Activated CD4-positive, alpha-beta T cell treated with anti-CD3 and anti-CD28 coated beads for 36 hours (primary cell): ENCODE measurements at places on chromosomes 3 and 15. TPM values are rescaled to one million over a fixed set of nuclear protein-coding genes. Genes with fewer than 3 reads are reported as not detected.

- no peak for DNase-seq
Observed at GRCh38 chr3:50140990-50141389, 14.1 kb upstream of the SEMA3F start.

- DNase-seq: no peak
Observed at GRCh38 chr15:47548231-47548630, 169.1 kb upstream of the SEMA6D start.

- DNase-seq: peak; percentile 78
Observed at GRCh38 chr15:74400915-74401757, 32.6 kb downstream of the SEMA7A start.

- no peak for DNase-seq
Observed at GRCh38 chr15:34102175-34102925, 467 bp downstream of the PGBD4 start.

DNA sequence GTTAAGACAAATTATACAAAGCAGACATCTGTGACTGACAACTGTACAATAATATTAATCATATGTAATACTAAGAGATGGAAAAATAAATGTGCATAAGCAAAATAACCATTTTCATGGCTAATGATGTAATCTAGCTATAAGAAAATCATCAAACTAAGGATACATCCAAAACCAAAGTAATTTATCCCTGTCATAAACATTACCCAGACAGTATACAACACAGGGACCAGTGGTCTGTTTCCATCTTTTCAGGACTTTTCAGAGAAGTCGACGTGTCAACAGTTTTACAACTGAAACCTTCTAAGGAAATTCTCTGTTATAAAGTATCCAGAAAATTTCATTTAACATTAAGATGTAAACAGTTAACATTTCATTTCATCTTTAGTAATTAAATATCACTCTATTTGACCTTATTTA is 11.0 kb downstream of the THBS1 start:
- no peak for DNase-seq

DNA sequence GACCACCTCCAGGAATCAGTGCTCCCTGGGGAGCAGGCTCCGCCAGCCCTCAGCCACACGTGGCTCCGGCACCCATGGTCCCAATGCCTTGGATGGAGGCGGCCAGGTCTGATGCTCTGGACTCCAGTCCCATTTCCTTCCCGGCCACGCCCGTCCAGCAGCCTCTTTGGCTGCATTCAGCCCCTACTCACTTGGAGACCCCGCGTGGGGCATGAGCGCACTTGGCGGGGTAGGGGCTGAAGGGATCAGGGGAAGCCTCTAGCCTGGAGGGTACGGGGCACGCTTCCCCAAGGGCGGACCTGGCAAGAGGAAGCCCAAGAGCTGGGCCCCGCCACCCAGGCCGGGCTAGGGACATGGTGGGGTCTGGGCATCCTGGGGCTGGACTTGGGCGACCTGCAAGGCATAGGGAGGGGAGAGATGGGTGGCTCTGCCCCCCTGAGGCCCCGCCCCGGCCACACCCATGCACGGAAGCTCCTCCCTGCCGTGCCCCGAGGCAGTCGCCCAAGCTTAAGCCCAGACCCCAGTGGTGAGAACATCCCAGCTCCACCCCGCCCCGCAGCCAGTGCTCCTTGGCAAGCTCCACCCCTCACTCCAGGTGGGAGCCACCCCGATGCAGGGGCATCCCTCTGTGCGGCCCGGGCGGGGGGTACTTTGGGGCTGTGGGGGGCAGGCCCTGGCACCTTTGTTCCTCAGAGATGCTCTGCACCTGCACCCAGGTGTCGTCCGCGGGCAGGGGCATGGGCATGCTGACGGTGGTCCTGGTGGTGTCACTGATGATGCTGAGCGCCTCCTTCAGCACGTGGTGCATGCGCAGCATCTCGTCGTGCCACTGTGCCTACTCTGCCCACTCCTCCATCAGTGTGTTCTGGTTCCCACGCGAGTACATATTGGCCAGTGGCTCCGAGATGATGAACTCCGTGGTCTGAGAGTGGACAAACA is 163.5 kb downstream of the GOLGA6L4 start:
- DNase-seq: no peak

DNA sequence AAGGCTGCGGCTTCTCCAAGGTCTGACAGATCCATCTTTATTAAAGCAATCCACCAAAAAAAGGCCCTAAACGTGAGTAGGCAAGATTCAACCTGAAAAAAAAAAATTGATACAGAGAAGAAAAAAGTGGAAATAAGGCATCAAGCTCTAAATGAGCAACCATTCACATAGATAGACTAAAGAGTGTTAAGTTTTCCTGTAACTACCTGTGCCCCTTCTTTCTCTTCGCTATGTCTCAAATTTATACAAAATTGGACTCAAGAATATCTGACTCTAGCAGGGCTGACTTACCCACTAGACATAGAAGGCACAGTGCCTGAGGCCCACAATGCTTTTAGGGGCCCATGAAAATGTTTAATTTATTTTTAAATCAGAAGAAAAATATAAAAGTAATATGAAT is at the start of gene MYH15:
TSS of gene MYH15 (minus strand) at position 101 of the 400 bp plus-strand sequence. CDS start at position 35, 66 bp downstream.
- no peak for DNase-seq

- DNase-seq: no peak
Observed at GRCh38 chr3:38360345-38360744, 13.8 kb downstream of the XYLB start.

GRCh38 chr15:45714590-45715488 is 80.0 kb downstream of the SQOR start:
- peak; percentile 75 for DNase-seq

DNA sequence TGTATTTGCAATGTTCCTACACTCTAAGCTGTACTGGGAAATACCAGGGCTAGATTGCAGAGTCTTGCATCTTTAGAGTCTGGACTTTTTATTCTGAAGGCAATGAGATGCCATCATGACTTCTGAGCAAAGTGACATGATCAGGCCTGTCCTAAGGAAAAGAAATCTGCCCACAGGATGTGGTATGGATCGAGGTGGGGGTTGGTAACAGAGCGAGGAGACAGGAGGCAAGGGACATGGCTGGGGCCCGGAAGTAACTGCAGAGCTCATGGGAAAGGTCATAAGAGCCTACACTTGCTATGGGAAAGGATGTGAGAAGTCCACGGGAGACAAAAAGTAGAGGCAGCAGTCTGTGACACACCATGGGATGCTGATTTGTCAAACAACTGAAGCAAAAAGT is 121.5 kb downstream of the OXNAD1 start:
- DNase-seq: no peak

DNA sequence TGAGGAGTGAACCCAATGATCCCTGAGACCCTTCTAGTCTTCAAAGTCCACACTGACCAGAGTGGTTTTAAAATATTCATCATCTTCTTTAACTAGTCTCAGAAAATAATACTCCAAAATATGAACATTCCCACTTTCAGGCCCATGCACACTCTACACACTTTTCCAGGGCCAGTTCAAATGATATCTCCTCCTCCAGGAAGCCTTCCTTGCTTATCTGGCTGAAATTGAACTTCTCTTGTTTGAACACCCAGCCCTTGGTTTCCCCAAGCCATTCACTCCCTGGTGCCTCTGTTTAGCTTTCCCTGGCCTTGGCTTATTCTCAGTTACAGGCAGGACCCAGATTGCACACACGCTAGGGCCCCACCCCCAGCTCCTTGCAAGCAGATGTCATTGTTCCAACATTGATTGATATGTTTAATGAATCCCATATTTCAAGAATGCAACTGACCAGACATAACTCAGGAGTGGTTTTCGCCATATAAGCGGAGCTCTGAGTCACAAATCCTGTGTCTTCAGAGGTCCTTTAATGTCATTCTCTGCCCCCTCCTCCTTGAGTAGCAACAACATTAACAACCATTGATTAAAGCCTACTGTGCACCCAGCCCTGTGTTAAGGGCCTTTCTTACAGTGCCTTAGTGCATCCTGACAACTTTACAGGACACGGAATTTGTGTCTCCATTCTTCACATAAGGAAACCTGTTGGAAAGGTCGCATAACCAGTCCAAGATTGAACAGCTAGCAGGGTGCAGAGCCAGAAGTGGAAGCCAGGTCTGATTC is 2.1 kb downstream of the ITGA11 start:
- DNase-seq: no peak

DNA sequence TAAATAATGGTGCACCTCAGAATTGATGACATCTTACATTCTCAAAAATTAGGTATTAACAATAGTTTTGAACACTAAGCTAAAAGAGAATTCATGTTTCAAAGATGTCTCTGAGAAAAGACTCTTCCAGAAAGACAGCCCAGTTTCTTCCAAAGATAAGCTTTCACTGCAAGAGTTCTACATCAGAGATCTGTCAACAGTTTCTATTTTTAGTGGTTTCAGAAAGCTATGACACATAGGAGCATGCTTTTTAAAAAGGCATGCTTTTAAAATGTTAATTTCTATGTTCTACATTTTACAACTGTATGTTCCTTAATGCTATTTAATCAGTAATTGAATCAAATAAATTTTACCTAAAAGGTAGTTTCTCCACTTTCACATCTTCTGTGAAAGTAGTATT is 88.2 kb downstream of the PLOD2 start:
- no peak for DNase-seq

DNA sequence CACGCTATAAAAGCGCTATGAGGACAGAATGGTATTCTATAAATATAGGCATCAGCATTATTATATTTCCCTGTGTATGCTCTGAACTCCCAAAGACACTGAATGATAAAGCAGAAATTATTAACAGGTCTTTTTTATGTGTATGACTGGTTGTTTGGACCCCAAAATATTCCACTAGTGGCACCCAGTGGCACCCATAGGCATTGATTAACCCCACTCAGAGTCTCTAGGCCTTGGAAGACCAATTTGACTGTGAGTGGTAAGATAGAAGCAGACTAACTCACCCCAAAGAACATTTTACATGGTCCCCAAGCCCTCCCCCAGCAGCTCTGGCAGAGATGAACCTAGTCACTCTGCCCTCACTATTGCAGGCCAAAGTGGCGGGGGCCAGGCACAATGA is 45.4 kb upstream of the UBE2E1 start:
- DNase-seq: no peak

EDEM1 gene
- total RNA-seq: 175 TPM

CLRN1 gene
- total RNA-seq: not detected

GUCA1C gene
- total RNA-seq: not detected

C3orf22 gene
- not detected for total RNA-seq

IL17RD gene
- total RNA-seq: 0.05 TPM
